Left ventricle myocardium superior (tissue), 1 donor: ENCODE measurements at places on chromosomes 2 and 18.

GRCh38 chr18:13548106-13548819 lies 178.1 kb downstream of the FAM210A start:
- no peak for DNase-seq

DNA sequence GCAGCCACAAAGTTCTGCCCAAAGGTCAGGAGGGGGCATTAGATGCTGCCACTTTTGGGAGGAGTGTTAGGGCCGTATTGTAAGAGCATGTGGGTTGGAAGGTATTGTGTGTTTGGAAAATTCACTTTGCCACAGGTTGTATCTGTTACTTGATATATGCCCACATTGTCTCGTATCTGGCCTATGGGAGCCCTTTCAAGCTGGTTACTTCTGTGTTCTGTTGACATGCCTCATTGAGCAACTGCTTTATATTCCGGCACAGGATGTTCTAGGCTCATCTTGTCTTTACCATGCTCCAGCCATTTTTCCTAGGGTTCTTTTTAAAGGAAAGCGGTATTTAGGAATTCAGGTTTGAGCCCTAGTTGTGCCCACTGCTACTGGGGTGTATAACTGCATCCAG lies 6.0 kb downstream of the ADNP2 start:
- no peak for DNase-seq

DNA sequence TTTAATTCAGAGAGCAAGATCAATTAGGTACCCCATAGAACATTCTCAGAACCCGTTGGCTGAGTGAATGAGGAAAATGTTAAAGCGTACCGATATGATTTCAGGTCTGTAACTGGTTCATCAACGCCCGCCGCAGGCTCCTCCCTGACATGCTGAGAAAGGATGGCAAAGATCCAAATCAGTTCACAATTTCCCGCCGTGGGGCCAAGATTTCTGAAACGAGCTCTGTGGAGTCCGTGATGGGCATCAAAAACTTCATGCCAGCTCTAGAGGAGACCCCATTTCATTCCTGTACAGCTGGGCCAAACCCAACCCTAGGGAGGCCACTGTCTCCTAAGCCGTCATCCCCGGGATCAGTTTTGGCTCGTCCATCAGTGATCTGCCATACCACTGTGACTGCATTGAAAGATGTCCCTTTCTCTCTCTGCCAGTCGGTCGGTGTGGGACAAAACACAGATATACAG lies 7.3 kb downstream of the TGIF1 start:
- DNase-seq = no peak

- DNase-seq = no peak
Observed at GRCh38 chr18:10900435-10900834, 248.9 kb downstream of the PIEZO2 start.

DNA sequence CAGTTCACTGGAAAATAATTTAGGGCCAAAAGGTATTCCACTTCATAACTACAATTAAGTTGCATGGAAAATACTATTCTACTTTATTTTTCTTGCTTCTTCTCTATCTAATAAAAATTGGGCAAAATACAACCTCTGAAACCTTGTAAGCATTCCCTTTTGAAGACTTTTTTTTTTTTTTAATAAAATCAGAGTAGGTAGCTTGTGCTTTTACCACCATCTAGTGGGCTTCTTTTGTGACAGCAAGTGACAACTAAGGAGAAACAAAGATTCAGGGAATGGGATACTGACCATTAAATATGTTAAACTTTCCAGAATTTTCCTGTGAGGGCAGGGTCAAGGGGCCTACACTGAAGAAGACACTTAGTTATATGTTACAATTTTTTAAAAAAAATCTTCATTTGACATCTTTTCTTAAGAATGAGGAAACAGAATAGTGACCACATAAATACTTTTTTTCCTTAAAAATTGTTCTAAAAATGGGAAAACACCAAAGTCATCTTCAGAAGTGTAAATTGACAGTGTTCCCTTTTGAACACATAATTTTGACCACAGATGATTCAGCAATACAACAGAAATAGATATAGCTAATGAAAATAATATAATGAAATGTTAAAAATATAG lies 1183.2 kb upstream of the ACVR2A start:
- DNase-seq = no peak

DNA sequence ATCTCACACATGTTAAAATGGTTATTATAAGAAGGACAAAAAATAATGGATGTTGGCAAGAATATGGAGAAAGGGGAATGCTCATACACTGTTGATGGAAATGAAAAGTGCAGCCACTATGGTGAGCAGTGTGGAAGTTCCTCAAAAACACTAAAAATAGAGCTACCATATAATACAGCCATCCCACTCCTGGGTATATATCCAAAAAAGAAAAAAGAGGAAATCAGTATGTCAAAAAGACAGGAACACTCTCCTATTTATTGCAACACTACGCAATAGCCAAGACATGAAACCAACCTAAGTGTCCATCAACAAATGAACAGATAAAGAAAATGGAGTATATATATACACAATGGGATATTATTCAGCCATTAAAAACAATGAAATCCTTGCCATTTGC lies 642.6 kb downstream of the RNF144A start:
- no peak for DNase-seq

DNA sequence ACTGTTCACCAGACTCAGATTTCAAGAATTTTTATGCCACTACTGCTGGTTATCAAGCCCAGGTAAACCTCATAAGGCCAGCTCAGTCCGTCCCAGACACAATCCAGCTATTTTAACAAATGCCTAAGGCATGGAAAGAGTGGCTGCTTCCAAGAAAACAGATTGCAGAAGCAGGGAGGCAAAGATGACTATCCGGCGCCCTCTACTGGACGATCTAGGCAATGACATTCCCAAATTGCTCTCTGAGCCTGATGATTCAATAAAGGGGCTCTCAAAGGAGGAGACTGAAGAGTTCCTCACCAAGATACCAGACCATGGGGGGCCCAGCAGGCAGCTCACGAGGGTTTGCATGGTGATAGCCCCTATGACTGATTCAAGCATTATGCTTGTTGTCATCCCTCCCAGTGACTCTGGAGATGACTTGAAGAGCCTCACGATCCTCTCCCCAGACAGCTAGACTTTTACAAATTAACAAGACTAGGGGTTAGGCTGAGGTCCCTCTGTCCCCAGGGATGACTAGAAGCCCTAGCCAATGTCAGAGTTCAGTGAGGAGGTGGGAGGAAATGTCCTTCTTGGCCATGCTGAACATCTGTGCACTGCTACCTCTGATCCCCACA lies 25.0 kb downstream of the SERPINB8 start:
- peak; percentile 29 for DNase-seq

- no peak for DNase-seq
Observed at GRCh38 chr18:29969876-29970275, 1072.7 kb downstream of the DSC3 start.

GRCh38 chr2:229339618-229340017 lies 68.5 kb upstream of the PID1 start:
- DNase-seq = no peak

DNA sequence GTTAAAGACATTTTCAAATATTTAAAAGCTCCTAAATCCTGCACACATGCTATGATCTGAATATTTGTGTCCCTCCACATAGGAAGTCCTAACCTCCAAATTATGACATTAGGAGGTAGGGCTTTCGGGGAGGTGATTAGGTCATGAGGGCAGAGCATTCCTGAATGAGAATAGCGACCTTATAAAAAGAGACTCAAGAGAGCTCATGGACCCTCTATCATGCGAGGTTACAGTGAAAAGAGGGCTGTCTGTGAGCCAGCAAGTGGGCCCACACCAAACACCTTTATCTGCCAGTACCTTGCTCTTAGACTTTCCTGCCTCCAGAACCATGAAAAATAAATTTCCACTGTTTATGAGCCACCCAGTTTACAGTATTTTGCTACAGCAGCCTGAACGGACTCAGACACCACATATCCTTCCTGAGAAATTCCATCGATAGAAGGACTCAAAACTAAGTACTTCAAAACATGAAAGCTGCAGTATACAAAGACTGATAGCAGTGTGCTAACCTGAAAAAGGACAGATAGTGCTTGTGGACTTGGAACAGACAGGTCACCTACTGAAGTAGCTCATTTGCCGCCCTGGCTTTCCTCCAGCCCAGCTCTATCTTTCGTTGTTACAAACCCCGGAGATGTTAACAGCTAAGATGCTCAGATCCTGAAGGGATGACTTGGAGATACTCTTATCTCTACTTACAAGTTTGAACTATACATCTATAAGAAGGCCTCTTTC lies 13.8 kb downstream of the FAM210A start:
- DNase-seq = no peak

DNA sequence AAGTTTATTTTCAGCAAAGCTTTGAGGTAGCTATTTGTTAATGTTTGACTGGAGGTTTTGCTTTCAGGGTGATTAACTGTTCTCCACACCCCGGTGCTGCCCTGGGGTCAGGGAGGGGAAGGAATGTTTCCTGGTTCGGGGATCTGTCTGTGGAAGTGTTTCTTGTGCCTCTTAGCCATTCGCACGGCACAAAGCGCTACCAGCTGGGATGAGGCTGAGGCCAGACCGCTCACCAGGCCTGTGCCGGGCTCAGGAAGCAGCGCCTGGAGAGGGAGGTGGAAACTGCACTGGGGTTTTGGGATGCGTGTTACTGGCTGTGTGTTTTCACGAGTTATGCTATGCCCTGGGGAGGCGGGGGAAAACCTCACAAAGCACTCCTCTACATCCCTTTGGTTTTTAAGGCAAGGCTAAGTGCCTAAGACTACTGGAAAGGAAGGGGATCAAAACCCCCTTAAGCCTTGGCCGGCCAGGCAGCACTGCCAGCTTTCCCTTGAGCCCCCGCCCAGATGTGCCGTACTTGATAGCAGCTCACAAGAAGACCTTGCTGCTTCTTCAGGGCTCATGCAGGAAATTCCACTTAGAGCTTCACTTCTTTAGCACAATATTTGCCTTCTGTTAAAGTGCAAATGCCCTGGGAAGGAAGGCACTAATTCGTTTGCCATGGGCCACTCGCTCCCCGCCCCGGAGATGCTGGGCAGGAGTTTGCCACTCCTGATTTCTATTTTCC lies 65.7 kb upstream of the CNGA3 start:
- DNase-seq = no peak

DNA sequence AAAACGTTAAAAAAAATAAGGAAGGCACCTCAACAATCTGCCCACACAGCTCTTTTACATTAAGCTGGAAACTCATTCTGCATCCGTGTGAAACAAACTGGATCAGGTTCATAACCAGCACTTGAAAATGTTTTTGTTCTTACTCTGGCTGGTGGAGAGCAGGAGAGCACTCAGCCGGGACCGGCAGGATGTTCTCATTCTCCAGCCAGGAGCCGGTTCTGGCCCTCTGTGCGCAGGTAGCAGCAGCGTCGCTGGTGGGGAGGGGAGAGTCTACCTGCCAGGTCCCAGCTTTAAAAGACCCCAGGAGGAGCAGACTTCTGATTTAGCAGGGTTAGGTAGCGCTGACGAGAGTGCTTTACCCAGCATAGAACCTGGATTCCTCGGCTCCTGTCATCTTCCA lies 834.9 kb upstream of the SALL3 start:
- no peak for DNase-seq

DNA sequence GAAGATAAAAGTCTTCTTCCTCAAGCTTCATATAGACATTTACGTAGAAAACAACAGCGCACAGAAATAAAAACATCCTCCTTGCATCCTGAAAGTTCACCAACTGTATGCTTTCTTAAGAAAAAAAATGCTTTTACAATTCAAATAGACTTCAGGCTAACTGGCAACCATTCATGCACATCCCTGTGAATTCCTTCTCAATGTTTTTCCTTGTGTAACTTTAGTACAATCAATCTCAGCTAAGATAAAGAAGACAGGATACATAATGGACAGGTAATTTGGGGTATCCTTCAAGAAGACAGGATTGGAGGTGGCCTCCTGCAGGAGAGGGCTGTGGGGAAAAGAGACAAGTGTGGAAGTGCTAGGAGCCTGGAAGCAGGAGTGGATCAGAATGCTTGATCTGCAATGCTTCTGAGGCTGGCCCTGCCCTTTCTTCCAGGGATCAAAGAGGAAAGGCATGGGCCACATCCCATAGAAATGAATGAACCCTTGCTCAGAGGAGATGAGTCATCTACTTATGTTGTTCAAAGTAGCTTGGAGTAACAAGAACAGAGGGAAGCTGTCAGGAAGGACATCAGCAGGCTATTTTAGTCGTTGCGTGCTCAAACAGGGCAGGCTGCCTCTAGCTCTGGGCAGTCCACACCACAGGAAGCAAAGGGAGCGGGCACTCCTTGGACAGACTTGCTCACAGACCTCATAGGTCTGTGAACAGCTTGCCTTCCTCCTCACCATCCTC lies 126.6 kb downstream of the TMEM131 start:
- peak; percentile 48 for DNase-seq

DNA sequence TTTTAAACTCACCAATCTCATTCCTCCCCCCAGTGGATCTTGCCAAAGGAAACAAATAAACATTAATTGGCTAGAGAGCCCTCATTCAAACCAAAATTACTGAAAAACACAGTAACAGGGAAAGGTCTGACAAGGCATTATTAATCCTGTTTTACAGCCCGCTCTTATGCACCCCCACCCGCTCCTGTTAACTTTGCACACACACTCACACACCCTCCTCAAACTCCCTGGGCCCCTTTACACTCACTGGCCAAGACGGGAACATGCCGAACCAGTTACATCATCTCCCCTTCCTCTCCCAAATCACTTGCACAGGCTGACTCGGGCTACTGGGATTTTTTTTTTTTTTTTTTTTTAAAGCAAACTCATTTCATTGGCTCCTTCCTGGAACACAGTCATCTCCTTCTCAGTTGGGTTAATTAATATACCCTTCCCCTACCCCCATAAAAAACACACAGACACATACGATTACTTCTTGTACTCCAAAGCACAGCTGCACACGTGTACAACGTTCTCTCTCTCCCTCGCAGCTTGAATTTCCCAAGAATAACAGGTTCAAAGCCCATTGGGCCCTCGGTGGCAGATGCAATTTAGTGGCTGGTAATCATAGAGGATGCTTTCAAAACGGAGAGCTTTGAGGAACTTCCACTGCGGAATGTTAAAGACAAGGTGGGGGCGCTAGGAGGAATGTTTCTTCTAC lies 31.8 kb downstream of the KLF7 start:
- peak; percentile 77 for DNase-seq

GRCh38 chr2:222912117-222912516 lies 51.3 kb downstream of the ACSL3 start:
- DNase-seq = no peak

DNA sequence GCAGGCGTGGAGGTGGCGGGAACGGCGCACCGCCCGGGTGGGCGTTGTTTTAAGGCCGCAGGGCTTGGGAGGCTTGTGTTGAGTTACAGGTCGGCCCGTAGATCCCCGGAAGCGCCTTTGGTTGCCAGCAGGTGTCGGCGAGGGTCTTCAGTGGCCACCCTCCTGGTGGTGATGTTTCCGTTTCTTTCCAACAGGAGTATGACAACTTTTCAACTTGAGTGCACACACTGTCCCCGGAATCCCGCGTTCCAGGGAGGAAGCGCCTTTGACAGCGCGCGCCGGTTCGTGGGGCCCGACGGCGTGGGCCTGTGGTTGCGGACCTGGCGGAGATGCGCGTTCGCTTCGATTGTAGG lies 1.0 kb upstream of the HDAC4 start:
- peak; percentile 73 for DNase-seq

GRCh38 chr18:28766721-28767120 lies 589.8 kb upstream of the CDH2 start:
- DNase-seq = no peak

DNA sequence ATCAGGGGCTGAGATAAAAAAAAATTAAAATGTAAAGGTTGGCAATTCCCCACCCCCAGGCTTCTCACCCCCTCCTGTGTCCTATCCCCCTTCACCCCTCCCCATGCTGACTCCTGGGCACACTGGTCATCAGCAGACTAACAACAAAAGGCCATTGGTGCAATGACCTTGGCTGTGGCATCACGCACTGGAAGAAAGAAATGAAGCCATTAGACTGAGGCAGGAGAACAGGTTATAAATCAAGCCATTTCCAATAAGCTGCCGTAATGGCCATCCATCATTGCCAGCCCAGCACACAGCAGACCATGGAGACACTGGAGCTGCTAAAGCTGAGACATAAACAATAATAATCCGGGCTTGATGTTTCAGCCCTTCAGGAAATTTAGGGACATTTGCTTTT lies 342.4 kb upstream of the ETAA1 start:
- no peak for DNase-seq
